Inflammatory macrophage treated with lipopolysaccharide for 1 hour (primary cell): ENCODE measurements at places on chromosomes 16 and 17.

DNA sequence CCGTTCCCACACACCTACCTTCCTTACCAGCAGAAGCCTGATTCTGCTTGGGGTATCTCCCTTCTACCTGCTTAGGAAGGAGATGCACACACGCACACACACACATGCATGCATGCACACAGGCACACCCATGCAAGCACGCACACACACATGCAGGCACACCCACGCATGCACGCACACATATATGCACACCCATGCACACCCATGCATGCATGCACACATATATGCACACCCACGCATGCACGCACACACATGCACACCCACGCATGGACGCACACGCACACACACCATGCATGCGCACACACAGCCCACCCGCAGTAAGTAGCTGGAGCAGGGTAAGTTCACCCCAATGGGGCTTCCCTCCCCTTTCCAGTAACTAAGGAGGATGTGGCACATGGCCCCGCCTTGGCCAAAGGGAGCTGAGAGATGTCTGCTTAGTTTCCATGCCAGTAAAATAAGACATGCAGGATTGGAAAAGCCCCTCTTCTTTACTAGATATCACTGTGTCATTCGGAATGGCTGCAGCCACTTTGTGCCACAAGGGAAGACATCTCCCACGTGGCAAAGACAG is 33.7 kb downstream of the ADCY9 start:
- DNase-seq, result no peak

GRCh38 chr17:75639771-75640555 is 6.7 kb downstream of the SMIM5 start:
- no peak for DNase-seq

DNA sequence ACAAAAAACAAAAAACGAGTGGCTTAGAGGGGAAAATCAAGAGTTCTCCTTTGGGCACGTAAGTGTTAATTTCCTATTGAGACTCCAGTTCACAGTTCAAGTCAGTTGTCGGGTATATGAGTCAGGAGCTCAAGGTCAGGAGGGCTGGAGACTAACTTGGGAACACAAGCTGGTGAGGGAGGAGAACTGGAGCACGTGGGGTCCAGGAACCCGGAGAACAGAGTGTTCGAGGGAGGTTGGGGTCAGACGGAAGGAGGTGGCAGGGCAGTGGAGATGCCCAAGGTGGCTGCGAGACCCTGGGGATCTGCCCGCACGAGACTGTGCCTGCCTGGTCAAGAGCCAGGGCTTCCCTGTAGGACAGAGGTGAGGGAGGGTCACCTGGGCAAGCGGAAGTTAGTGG is 12.0 kb downstream of the ALDH3A1 start:
- DNase-seq, result no peak

DNA sequence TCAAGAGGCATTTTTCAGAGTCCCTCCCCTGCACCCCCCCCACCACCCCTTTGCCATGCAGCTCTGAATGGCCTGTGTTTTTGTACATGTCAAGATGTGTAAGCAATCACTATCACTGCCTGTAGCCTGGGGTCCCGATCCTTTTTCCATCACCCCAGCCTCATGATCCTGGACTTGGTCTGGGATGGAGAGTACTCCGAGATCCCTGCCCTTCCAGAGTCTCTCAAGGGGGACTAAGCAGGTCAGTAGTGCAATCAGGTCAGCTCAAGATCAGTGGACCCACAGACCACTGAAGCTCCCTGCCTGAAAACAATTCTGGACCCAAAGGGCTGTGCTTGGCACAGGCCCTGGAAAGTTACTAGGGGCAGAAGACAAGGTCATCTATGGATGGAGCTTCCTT is 7.5 kb upstream of the GJD3 start:
- no peak for DNase-seq

GRCh38 chr16:86930001-86930400 is 351.7 kb downstream of the FOXL1 start:
- no peak for DNase-seq

DNA sequence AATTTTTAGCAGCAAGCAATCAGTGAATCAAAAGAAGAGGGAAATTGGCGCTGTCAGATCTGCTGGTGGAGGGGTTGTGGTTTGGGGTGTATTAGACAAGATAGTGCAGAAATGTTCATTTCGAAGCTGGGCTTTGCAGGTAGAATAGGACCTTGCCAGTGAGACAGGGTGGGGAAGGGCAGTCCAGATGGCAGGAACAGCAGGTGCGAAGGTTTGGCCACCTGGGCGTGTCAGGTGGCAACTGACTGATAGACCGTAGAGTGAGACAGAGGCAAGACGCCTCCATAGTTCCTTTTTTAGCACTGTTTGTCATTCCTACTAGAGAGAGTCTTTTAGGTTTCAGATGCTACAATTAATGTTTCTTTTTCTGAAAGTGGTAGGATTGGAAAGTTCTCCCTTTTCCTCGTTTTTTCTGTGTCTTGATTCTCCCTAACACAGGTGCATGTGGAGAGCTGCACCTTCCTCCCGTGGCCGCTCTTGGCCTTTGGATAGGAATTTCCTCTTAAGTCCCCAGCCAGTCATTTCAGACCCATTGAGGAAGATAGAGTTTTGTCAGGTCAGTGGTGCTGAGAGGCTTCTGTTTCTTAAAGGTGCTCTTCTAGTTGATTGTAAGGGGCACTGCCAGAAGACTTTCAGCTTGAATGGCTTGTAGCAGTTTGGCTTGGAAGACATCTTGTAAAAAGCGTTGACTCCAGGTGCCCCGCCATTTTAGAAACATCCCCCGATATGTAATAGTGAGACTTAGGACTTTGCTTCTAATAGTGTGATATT is 315.6 kb downstream of the SNX29 start:
- no peak for DNase-seq

DNA sequence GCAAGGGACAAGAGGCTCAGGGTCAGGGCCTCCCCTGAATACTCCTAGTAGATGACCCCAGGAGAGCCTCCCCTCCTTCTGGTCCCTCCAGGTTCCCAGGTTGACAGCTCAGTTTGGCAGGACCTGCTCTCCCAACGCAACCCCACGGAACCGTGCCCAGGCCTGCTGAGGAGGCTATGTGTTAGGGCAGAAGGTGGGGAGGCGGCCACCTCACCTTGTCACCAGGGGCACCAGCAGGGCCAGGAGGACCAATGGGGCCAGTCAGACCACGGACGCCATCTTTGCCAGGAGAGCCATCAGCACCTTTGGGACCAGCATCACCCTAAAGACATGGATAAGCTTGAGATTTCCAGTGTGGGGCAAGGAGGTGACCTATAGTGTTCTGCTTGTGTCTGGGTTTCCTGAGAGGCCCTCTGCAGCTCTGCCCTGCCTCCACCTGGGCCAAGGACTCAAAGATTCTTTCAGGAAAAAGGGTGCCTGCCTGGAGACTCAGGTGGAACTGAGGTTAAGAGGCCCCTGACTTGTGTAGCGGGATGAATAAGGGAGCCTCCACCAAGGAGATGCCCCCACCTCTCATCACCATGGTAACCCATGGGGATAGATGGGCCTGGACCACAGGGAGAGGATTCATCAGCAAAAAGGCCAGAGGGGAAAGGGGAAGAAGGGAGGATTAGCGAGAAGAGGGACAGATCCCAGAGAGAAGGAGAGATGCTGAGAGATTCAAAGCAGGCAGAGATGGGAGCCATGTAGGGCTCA is 10.7 kb downstream of the COL1A1 start:
- no peak for DNase-seq

DNA sequence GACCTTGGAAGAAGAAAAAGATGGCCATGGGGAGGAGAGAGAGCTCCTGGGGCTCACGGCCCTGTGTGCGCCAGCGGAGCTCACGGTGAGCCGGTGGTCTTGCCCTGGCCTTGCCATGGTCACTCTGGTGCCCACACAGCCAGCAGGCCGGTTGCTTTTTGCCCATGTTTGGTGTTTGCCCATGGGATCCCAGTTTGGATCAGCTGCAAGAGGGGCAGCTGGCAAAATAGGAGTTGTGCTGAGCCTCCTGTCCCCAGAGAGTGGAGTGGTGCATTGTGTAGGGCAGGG is 1.6 kb downstream of the NHERF1 start:
- DNase-seq, result no peak

DNA sequence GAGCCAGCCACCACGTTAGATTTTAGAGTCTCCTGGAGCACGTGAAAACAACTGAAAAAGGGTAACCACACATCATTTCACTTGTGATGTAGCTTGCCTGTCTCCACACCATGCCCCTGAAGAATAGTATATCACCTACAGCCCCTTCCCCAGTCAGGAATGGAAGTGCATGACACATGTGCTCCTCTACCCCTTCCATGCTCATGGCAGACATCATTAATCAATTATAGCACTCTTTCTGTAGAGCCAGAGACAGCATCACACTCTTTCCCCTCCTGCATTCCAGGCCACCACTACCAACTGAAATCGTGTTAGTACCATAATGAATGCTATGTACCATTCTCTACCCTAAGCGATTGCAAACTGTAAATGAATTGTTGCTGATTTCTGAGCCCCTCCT is 113.5 kb upstream of the PLCG2 start:
- DNase-seq, result no peak

DNA sequence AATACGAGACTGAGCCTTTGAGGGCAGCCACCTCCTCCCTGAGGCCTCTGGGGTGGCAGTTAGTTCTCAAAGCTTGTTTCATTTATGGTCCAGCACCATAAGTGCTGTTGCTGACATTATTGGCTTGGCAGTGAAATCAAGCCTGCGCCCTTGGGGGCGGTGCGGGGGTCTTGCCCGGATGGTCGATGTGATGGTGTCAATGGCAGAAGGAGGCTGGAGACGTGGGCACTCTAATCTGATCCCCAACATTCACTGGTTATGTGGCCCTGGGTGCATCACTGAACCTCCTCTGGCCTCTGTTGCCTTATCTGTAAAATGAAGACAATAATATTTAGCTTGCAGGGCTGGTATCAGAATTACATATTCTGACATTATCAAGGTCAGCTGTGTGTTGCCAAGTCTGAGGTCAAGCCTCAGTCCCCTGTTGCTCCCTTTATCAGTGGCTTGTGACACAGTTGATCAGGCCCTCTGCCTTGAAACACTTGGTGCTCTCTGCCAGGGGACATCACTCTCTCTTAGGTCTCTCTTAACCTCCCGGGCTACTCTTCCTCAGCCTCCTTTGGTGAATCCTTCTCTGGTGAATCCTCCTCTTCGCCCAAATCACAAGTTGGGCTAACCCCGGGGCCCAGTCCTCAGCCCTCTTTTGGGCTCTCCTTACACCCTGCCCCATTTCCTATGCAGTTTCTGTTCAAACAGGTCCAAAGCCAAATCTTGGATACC is 11.8 kb upstream of the TMEM220 start:
- no peak for DNase-seq

- no peak for DNase-seq
Observed at GRCh38 chr17:66695098-66695497, 139.8 kb upstream of the CACNG5 start.

GRCh38 chr17:73593249-73593965 is 50.8 kb downstream of the SDK2 start:
- DNase-seq, result no peak

GRCh38 chr16:69711115-69711740 is 15.1 kb downstream of the NQO1 start:
- DNase-seq, result no peak

DNA sequence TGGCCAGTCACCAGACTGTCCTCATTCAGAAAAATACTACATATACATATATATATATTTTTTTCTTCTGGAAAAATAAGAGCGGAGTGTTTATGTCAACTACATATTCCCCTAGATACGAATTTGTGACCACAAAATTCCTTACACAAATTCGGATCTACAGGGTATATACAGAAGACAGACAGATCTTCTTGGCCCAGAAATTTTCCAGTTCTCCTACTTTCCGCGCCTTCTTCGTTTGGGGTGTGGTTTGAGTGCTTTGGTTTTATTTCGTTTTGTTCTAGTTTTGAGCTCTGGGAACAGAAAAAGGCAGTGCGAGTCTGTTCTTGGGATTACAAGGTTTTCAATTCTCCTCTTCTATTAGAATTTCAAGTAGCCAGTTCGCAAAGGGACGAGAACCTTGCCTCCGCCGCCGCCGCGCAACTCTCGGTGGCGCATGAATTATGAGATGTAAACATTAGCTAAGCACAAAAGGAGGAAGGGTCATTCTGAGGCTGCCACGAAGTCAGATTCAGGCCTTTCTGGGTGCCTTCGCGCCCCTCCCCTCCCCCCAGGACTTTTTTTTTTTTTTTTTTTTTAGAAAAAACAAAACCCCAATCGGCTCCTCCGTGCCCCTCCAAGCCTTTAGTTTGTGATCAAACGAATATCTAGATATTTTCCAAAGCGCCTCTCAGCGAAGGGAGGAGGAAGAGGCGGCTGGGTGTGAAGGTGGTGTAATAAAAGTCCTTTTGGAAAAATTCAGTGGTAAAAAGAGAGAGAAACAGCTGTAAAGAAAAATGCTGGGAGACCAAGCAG is 1.8 kb upstream of the HOXB4 start:
- DNase-seq, result no peak

DNA sequence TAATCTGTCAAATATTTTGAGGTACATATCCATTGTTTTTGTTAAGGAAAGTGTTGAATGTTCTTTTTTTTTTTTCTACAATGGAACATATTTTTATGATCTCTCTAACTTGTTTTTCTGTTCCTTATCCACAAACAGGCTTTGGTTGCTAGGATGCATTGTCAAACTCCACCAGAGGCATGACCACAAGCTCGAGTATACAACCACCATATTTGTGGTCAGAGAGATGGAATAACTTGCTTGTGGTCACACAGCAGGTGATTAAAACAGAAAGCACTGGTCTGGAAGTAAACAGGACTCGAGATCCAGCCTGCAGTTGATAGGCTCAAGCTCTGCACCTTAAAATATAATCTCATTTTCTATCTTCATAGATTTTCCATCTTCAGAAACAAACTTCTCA is 105.8 kb upstream of the ADAMTS18 start:
- no peak for DNase-seq
